ENCODE measurements at places on chromosomes 5 and 9.

- DNase-seq: no peak
These were observed 75.5 kb upstream of the PRRC1 start for GRCh38 chr5:127441799-127442484.

- no peak for DNase-seq
These were observed 56.4 kb downstream of the BARX1 start for GRCh38 chr9:93898502-93899426.

DNA sequence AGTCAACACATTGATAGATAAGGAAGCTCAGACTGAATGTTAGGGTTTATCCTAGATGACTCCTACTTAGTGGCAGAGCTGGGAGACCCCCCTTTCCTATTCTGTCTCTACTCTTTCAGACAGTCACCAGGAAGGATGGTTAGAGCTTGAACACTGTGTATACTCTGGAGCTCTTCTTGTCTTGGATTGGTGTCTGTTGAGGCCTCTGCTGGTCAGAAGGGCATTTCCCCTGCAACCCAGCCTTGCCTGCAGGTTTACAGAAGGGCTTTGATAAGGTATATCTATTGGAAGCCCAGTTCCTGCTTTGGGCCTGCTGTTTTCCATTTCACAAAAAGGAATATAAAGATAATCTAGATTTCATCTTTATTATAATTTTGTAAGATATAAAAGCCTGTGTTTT, 71.8 kb downstream of the KDM4C start:
- no peak for DNase-seq

GRCh38 chr9:26983340-26983739, 22.1 kb downstream of the LRRC19 start:
- DNase-seq: no peak

DNA sequence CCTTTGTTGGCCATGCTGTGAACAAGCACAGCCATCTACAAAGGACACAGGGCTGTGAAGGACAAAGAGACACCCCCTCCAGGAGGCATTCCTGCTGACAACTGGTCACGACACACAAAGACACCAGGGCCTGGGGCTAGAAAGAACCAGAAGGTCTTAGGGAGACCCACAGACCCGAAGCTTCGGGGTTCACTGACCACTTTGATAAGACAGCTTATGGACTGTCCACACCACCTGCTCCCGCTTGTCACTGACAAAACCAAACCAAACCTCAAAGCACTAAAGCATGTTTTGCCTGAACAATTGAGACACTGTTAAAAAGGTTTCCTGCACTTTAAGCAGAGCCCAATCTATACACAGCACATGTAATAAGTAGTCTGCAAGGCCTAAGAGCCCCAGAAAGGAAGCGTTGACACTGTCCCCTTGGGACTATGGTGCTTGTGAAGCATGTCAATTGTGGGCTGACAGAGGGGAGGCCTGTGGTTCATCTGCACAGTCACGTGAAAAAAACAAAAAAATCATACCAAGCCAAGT, 185.0 kb downstream of the GAPVD1 start:
- no peak for DNase-seq

- no peak for DNase-seq
These were observed 462.4 kb downstream of the PRR16 start for GRCh38 chr5:120926471-120926870.

GRCh38 chr9:20580673-20581072, 41.6 kb downstream of the MLLT3 start:
- no peak for DNase-seq

GRCh38 chr9:120998111-120998510, 52.0 kb downstream of the C5 start:
- DNase-seq: no peak

- no peak for DNase-seq
These were observed 779.1 kb downstream of the NR2F1-AS1 start for GRCh38 chr5:92801911-92802310.

DNA sequence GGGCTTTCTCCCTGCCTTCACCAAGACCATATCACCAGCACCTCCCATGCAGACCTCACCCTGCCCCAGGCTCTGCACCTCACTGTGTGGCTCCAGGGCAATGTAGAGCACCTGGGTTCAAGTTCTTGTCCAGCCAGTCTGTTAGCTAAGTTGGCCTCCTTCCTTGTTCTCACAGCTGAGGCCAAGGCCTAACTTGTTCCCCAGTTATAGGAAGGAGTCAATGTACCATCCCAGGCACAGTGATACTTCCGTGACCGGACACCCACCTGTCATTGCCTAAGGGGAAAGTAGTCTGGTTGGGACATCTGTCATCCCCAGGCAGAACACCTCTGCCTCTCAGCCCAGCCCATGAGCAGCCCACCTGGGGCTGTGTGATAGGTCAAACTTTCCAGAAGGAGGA, 14.4 kb upstream of the ARAP3 start:
- no peak for DNase-seq

- no peak for DNase-seq
These were observed 11.9 kb downstream of the AGTPBP1 start for GRCh38 chr9:85729882-85730281.

- no peak for DNase-seq
These were observed 229.9 kb upstream of the DAB2 start for GRCh38 chr5:39654715-39655114.

DNA sequence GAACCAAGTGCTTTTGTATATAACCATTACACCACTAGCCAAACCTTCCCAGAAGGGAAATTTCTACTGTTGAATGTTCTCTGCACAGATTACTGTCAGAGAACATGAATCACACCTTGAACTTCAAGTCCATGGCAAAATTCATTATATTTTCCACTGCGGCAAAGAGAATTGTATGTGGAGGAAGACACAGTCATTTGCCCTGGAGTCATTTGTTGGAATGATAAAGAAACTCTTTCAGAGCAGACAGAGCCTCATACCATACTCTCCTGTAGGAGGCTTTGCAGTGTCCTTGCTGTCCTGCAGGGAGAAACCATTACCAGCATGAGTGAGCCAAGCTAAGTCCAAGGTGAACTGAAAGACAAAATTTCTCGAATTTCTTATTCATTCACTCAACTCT, 369.0 kb downstream of the ARHGEF28 start:
- DNase-seq: no peak

DNA sequence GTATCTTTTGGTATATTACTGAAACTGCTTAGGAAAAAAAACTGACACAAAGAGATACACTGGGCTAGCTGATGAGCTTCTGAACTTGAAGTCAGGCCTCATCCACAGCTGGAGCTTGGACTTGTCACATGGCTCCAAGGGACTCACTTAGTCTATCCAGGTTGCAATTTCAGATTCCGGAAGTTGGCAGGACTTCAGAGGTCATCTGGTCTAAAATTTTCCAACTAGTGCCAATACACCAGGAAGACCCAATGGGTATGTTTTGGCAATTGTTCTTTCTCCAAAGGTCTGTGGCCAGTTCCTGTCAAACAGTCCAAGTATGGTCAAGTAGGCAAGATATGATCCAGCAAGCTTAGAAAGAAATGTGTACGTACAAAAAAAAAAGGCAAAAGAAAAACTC, 36.7 kb downstream of the MRPS27 start:
- no peak for DNase-seq

DNA sequence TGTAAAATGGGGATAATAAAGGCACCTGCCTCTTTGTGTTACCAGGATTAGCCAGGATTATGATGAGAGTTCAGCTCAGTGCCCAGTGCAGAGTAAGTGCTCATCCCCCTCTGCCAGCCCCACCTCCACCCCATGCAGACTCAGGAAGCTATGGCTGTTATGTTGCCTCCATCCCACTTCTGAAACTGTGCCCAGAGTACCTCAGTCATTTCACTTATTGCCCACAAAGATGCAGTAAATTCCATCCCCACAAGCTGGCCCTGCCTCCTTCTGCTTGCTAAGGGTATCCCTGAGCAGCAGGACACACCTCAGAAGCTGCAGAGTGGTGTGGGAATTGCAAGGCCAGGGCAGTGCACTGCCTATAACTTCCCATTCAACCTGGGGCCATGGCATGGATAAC, 415.1 kb downstream of the SPOCK1 start:
- no peak for DNase-seq
